ENCODE measurements at places on chromosomes 12 and 14. TPM values are rescaled to one million over a fixed set of nuclear protein-coding genes. Genes with fewer than 3 reads are reported as not detected.

Gene ETFBKMT
- 3.2 TPM for total RNA-seq

Gene TSPAN8
- 0.43 TPM for total RNA-seq

Gene IRAK4
- total RNA-seq: 17.6 TPM

Gene PDE3A
- total RNA-seq: 8.9 TPM

Gene CCNT1
- total RNA-seq: 19.1 TPM

Gene IFNG-AS1
- total RNA-seq: not detected
